Erythroblast (primary cell): ENCODE measurements at places on chromosomes 4 and X.

DNA sequence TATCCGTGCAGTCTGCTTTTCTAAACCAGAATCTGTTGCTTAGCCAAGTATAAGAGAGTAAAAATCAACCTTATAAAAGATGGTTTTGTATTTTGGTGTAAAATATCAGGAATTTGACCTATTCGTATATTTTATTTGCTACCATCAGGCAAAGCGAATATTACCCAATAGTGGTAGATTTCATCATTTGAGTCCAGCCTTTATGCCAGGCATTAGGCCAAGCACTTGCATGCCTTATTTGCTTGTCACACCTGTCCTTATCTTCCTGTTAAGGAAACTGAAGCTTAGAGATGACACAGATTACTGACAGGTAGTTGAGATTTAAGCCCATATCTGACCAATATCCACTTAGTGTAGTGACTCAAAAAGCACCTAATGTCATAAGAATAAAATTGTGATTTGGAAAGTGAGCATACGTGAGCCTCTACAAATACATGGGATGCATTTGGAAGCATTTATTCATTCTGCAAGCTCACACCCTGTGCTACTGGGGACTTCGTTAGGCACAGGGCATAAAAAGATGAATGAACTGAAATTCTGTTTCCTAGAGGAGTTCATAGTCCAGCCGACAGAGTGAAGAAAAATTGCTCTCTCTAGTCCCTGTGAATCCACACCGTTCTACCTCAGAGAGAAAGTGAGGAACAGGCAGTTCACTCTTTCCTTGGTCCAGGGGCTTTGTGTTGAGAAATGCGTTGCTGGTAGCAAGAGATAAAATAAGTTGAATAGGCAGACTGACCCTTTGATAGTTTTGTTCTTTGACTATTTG, 2.3 kb upstream of the RNF212 start:
- DNase-seq = no peak

GRCh38 chr4:79497001-79497400, 89.0 kb upstream of the GK2 start:
- no peak for DNase-seq

- no peak for DNase-seq
Measured at GRCh38 chrX:121496966-121497365, 449.6 kb downstream of the GLUD2 start.

DNA sequence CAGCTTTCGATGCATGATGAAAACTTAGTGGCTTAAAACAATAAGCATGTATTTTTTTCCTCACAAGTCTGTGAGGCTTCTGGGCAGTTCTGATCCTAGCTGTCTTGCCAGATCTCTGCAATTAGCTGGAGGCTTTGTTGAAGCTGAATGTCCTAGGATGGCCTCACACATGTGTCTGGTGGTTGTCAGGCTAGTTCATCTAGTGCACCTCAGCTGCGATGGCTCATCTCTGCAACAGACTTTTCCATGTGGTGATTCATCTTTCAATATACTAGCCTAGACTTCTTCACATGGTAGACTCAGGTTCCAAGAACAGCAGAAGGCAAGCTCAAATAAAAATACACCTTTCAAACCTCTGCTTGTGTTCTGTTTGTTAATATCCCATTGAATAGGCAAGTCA, 66.5 kb upstream of the IL1RAPL1 start:
- DNase-seq = no peak

DNA sequence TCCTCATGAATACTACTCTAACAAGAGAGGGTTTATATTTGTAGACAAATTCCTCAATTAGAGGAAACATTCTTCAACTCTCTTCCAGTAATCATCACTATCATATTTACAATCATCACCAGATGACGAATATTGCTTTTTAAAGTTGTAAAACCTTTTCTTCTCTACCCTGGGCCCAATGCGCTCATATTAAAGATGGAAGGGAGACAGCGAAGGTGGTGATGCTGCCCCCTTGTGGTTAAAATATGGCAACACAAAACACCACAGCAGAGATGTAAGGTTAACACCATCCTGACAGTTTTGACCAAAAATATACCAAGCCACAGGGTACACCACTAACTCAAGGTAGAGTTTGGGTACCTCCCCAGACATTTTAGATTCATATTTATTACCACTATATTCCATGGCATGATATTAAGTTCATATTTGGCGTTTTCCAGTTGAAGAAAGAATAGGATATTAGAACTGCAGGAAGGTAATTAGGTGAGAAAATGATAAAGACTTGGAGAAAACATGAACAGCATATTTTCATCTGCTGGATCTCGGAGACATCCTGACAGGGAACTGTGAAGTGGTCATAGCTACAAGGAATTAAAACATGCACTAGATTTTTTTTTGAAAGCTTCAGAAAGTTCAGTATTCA, 72.8 kb downstream of the SLC9A7 start:
- DNase-seq = peak; percentile 4

GRCh38 chr4:8260656-8261111, 8.9 kb upstream of the HTRA3 start:
- DNase-seq = no peak

DNA sequence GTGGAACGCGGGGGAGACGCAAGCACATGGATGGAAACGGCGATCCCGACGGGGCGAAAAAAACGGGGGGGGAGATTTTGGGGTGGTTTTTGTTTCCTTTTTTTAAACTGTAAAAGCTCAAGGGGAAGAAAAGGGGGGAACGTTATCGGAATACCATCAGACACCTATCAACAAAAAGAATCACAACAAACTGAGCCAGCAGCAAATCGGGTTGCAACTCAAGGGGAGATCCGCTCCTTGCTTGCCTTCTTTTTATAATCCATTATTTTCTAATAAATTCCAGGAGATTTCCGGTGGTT, 616 bp downstream of the MAML3 start:
- no peak for DNase-seq

- peak; percentile 16 for DNase-seq
Measured at GRCh38 chr4:146389561-146389960, 132.2 kb downstream of the SLC10A7 start.

DNA sequence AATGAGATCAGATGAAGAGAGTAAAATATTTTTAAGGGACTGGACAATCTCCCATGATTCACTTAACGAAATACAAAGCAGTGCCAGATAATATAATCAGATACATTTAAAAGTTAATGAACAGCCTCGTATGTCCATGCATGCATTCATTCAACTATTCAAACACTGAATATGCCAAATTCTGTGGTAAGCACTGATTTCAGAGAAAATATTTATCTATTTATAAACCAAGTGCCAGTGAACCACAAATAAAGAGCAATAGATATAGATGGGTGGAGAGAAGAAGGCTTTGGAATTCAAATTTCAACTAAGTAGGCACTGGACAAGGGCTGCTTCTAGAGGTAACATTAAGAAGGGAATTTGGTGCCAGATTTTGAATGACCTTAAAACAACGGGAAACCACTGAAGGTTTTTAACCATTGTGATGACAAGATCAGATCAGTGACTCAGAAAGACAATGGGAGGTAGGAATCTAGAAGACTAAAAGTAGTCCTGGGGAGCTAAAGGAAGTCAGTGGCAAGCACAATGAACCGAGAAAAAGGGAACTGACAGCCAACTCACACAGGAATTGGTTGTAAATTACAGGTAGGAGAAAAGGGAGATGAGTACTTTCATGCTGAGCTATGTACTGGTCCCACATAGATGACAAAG, 14.2 kb downstream of the ELOVL6 start:
- no peak for DNase-seq

DNA sequence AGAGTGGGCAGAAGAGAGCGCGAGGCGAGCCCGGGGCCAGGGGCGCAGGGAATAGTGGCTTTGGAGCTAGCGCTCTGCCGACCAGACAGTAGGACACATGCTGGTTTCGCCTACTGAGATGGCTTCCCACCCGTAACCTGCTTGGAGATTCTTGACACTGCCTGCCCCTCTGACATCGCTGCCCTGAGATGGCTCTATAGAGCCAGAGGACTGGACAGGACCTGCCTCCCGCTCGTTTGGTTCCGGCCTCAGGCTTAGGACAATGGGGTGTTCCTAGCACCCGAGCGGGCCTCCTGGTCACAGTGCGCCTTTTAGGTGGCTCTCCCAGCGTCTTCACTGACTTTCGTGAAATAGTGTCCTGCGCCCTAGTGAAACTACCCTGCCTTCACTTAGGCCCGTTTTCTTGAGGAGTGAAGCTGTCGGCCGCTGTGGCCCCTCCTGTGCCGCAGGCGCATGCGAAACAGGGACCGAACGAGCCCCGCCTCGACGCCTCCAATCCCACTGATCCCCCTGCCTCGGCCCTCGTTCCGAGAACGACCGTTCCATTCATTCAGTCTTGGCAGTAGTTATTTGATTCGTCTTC, 608 bp downstream of the TAF1 start:
- peak; percentile 62 for DNase-seq

- DNase-seq = no peak
Measured at GRCh38 chrX:9659571-9660195, 106.0 kb downstream of the GPR143 start.

DNA sequence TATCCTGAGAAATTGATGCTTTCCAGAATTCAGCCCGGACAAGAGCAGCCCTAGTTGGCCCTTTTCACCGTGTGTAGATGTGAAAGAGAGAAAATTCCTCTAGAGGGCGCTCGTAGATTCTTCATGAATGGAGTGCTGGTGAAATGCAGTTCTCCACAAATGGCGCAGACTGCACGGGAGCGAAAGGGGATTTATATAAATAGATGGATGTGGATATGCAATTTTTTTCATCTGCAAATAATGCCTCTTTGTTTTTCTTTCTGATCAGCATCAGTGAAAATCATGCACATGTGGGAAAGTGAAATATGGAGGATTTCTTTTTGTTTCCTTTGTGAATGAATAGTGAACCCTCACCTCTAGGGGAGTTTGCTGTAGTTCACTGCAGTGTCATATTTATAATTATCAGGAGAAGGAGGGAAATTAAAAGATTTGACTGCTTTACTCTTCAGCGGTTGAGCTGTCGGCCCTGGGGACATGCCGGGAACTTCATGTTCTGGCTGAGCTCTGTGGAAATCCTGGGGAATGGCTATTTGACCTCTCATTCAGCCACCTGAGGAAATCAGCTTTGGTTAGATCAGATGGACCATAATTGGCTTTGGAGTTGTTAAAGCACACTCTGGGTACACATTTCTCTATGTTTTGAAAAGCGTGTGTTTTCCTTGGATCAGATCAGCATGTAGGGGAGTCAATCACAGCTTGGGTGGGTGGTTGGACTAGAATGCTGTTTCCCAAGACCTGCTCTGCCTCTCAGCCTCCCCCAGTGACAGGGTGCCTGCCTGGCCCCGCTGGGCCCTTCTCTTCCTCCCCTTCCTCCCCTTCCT, 115.0 kb upstream of the SHISA3 start:
- peak; percentile 68 for DNase-seq

GRCh38 chr4:79756140-79756895, 316.7 kb downstream of the ANTXR2 start:
- DNase-seq = no peak

DNA sequence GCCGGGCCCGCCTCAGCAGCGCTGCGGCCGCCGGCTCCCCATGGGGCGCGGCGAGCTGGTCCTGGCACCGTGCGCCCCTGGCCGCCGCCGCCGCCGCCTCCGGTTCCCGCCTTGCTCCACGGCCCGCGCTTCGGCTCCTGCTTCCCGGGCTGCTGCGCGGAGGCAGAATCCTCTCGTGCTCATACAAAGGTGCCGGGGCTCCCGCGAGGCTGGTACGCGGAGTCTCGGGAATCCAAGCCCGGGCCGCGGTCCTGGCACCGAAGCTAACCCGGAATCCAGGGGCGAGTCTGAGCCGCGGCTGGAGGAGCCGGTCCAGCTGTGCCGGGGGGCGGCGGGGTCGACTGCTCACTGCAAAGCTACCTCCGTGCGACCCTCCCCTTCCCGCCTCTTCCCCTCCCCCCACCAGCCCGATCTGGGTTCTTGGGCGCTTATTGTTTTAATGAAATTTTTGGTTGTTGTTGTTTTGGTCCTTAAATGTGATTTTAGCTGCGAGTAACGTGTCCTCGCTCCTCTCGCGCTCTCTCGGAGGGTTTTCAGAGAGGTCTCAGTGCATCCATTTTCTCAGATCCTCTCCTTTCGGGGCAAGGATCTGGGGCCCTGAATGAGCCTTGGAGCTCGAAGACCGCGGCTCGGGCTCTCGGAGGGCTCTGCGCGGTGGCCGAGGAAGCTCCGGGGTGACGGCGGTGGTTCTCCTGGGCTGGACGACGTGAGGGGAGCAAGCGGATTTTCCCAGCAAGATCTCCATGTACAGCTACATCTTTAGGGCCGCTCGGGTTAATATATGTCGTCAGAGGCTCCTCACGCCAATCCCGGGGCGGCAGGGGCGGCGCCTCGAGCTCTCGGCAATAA, at the start of gene HAND2:
Gene HAND2 (minus strand): TSS at position 753 of the 849 bp plus-strand sequence. CDS start 940 bp downstream, outside the sequence.
- DNase-seq = peak; percentile 16

GRCh38 chrX:57587607-57588006, 4.2 kb upstream of the ZXDB start:
- no peak for DNase-seq

DNA sequence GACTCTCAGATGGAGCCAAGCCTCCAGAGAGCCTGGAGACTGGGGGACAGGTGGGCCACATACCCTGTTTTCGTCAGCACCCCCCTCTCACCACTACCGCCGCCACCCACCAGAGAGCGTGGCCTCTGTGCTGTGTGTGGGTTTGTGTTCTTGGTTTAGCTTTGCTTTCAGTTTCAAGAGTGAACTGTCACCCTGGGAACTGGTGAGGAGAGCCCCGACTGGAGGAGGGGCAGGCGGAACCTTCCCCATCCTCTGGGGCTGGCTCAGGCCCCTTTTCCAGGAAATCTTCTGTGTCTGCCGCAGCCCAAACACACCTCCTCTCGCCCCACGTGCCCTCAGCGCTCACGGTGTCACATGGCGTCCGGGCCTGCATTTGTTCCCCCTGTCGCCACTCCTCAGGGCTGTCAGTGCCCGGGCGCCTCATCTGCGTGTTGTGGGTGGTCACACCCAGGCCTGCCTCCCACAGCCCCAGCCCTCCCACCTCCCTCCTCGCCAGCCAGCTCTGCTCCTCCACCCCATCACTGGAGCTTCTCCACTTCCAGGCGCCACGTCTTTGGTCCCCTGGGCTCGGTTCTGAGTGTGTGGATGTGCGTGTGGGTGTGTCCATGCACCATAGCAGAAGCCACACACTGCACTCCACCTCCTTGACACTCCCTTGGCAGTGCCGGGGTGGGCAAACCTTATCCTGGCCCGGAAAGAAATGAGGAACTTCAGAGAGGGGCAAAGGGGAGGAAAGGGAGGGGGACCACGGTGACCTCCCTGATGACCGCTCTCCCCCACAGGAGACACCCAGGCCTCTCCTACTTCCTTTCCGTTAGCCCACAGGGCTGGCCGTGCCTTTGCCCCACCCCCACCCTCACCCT, 27.8 kb downstream of the ELF4 start:
- DNase-seq = peak; percentile 65

GRCh38 chr4:13830449-13830848, 202.9 kb upstream of the BOD1L1 start:
- DNase-seq = no peak

DNA sequence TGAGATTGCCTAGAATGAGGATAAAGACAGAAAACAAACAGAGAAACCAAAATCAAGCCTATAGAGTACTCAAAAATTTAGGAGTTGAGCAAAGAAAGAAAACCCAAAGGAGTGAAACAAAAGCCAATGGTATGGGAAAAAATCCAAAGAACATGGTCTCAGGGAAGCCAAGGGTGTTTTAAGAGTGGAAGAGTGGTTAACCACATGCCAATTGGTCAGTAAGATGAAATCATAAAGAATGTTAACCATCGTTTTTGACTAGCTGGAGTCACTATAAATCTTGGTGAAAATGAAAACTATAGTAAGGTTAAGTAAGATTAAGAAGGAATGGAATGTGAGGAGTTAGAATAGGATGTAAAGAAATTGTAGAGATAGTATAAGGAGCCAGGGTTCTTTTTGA, 64.7 kb upstream of the RPL34 start:
- no peak for DNase-seq
